ENCODE measurements at places on chromosomes 16 and 17. TPM values are rescaled to one million over a fixed set of nuclear protein-coding genes. Genes with fewer than 3 reads are reported as not detected.

Gene STAT5A
- total RNA-seq = 165 TPM

Gene ACSM2A
- not detected for total RNA-seq

Gene SLC2A4
- total RNA-seq = 0.37 TPM

Gene SP2
- 17.4 TPM for total RNA-seq

Gene ELMO3
- total RNA-seq = 3.8 TPM

Gene HAS3
- total RNA-seq = 0.20 TPM

Gene TP53TG3C
- not detected for total RNA-seq

Gene UBALD2
- total RNA-seq = 467 TPM

Gene PLCG2
- total RNA-seq = 13.4 TPM

DNA sequence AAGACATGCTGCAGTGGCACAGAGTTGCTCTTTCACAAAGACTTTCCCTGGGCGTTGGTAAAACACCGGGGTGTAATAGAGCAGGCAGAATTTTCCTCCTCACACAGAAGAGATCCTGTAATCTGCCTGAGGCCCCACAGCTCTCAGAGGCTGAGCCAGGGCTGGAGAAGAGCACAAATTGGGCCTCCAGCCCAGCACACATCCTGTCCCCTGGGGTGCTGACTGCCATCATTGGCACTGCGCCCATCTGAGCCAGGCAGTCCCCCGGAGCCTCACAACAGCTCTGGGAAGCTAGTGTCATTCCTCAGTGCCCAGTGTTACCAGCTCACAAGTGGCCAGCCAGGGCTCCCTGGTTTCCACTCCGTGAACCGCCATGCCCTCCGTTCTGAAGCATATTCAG lies 119.4 kb downstream of the SOCS1 start:
- no peak overlapping the region for H3K27ac ChIP-seq
- H3K4me3 ChIP-seq = no peak overlapping the region
- DNase-seq = no peak
- peaks cover 9% of the 10 kb centered on the region for H3K36me3 ChIP-seq

GRCh38 chr17:62617894-62618472 lies 9.5 kb upstream of the MRC2 start:
- H3K27ac ChIP-seq = no peak overlapping the region
- H3K4me3 ChIP-seq = no peak overlapping the region
- no peaks in the 10 kb centered on the region for H3K4me1 ChIP-seq
- no peaks in the 10 kb centered on the region for H3K27me3 ChIP-seq

DNA sequence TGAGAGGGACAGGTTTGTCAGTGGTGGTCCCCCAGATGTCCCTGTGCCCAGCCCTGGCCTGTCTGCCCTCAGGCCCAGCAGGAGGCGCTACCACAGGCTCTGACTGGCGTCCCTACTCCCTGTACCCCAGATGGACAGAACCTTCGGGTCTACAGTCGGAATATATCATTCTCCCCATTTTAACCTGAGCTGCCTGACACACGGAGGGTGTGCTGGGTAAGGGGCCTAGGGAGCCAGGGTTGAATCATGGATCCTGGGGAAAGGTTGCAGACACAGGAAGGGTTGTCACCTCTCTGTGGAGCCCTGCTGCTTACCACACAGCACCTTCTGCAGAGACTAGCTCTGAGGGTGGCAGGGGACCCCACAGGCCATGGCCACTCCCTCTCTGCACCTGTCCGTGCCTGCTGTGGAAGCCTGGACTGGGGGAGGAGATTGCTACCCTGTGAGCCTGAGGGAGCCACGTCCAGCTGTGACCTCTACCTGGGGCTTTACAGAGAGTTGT lies 162.2 kb upstream of the ZNF267 start:
- H3K4me3 ChIP-seq = no peak overlapping the region
- DNase-seq = no peak
- H3K27me3 ChIP-seq = no peaks in the 10 kb centered on the region
- H3K4me1 ChIP-seq = peaks cover 48% of the 10 kb centered on the region
- H3K36me3 ChIP-seq = peaks cover 33% of the 10 kb centered on the region

DNA sequence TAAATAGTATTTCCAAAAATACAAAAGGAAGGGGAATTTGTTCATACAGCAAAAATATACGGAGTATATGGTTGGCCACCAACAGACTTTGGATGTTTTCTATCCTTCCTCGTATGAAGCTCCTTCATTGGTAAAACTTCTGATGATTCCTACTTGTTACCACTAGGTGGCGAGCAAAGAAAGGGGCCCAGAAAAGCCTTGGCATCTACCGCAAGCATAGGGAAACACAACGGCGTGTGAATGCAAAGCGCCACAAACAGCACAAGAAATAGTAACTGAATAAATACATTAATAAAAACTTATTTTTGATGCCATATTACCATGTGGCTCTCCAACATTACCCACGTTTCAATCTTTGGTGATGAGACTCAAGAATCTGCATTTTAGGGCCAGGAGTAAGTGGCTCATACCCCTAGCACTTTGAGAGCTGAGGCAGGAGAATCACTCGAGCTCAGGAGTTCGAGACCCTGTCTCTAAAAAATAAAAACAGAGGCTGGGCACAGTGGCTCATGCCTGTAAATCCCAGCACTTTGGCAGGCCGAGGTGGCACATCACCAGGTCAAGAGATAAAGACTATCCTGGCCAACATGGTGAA lies 34.5 kb downstream of the YWHAE start:
- H3K36me3 ChIP-seq = peaks cover 19% of the 10 kb centered on the region
- no peaks in the 10 kb centered on the region for H3K27me3 ChIP-seq
- DNase-seq = peak; percentile 73
- H3K4me1 ChIP-seq = peaks cover 66% of the 10 kb centered on the region

GRCh38 chr16:30992276-30992780 lies 7.3 kb downstream of the HSD3B7 start:
- H3K4me3 ChIP-seq = no peak overlapping the region
- H3K27me3 ChIP-seq = no peaks in the 10 kb centered on the region

- H3K4me3 ChIP-seq = peak within 1 kb of the TSS; percentile 84
- peaks cover 20% of the 10 kb centered on the region for H3K4me1 ChIP-seq
- H3K36me3 ChIP-seq = no peaks in the 10 kb centered on the region
- no peak for DNase-seq
- peaks cover 8% of the 10 kb centered on the region for H3K27me3 ChIP-seq
- peak within 1 kb of the TSS; percentile 69 for H3K27ac ChIP-seq
These were observed at the start of gene MYO1C for GRCh38 chr17:1492249-1493206. MYO1C (minus strand) TSS chr17:1492686; CDS start chr17:1492487, 199 bp downstream.

GRCh38 chr16:73145166-73145880 lies 97.4 kb upstream of the ZFHX3 start:
- no peak overlapping the region for H3K4me3 ChIP-seq

DNA sequence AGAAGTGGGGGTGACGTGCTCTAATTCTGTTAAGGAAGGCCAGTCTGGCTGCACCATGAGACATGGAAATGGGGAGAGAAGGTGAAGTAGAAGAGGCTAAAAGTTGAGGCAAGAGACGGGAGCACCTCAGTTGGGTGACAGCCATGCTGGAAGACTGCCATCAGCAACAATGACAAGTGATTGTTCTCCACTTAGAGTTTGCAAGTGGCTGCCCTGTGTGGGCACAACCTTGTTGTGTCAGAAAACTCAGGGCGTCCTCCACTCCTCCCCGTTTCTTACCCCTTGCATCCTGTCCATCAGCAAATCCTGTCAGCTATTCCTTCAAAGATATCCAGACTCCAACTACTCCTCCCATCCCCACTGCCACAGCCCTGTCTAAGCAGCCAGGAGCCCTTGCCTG lies 17.6 kb downstream of the CES1 start:
- no peaks in the 10 kb centered on the region for H3K4me1 ChIP-seq
- no peak for DNase-seq
- no peak overlapping the region for H3K4me3 ChIP-seq

GRCh38 chr16:4373909-4374742 lies 2.5 kb downstream of the VASN start:
- no peak for DNase-seq
- H3K36me3 ChIP-seq = no peaks in the 10 kb centered on the region
- H3K4me1 ChIP-seq = peaks cover 4% of the 10 kb centered on the region
- no peaks in the 10 kb centered on the region for H3K27me3 ChIP-seq

DNA sequence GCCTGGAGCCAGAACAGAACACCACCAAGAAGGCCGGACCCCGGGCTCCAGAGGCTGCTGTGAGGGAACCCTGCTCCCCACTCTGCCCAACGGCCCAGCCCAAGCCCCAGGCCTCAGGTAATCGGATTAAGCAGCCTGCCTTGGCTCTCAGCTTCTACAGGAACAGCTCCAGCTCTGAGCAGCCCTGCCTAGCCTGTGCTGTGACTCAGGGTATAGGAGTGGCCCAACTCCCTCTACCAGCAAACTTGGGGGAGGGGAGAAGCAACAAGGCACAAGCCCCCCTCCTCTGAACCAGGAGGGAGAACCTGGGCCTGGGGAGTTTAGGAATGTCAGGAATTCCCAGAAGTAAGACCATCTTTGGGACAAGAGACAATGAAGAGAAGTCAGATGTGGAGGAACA lies 849 bp upstream of the SOX15 start:
- DNase-seq = no peak
- H3K27ac ChIP-seq = peak overlapping the region; percentile 30
- no peak overlapping the region for H3K4me3 ChIP-seq
- H3K36me3 ChIP-seq = peaks cover 31% of the 10 kb centered on the region
- H3K4me1 ChIP-seq = peaks cover 7% of the 10 kb centered on the region

DNA sequence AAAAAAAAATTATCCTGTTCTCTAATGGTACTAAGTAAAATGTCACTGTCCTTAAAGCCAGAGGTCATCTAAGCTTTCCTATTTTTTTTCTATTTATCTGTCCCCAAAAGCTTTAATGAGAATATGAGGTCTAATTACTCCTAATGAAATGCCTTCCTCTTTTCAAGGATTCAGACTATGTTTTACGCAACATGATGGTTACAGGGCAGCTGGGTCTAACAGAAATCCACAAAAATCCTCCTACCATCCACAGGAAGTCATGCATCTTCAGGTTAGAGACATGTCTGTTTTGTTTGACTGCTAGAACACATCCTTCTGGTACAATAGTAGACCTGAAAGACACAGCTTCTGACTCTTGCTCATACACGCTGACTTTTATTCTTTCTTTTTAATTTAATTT lies 29.7 kb upstream of the NSRP1 start:
- peaks cover 2% of the 10 kb centered on the region for H3K27me3 ChIP-seq
- H3K36me3 ChIP-seq = no peaks in the 10 kb centered on the region
- no peak overlapping the region for H3K4me3 ChIP-seq
- H3K4me1 ChIP-seq = no peaks in the 10 kb centered on the region

- H3K36me3 ChIP-seq = peaks cover 1% of the 10 kb centered on the region
- no peak for DNase-seq
- H3K27me3 ChIP-seq = no peaks in the 10 kb centered on the region
- H3K4me3 ChIP-seq = no peak overlapping the region
- peaks cover 44% of the 10 kb centered on the region for H3K4me1 ChIP-seq
These were observed 10.4 kb downstream of the MPRIP start for GRCh38 chr17:17052462-17053221.

DNA sequence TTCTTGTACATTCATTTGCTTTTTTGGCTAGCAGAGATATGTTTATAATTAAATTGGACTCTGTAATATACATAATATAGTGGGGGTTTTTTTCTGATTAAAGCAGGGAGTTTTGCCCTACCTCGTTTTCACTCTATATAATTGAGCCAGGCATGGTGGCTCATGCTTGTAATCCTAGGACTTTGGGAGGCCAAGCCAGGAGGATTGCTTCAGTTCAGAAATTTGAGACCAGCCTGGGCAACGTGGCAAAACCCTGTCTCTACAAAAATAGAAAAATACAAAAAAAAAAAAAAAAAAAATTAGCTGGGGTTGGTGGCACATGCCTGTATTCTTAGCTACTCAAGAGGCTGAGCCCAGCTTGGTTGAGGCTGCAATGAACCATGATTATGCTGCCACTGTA lies 42.2 kb downstream of the PAFAH1B1 start:
- no peak overlapping the region for H3K27ac ChIP-seq
- peaks cover 57% of the 10 kb centered on the region for H3K4me1 ChIP-seq
- H3K4me3 ChIP-seq = no peak overlapping the region
- H3K27me3 ChIP-seq = no peaks in the 10 kb centered on the region
- no peak for DNase-seq
- peaks cover 13% of the 10 kb centered on the region for H3K36me3 ChIP-seq

All from activated naive CD4-positive, alpha-beta T cell treated with anti-CD3 and anti-CD28 coated beads for 36 hours (primary cell).